ENCODE measurements at places on chromosomes 11 and 22.

DNA sequence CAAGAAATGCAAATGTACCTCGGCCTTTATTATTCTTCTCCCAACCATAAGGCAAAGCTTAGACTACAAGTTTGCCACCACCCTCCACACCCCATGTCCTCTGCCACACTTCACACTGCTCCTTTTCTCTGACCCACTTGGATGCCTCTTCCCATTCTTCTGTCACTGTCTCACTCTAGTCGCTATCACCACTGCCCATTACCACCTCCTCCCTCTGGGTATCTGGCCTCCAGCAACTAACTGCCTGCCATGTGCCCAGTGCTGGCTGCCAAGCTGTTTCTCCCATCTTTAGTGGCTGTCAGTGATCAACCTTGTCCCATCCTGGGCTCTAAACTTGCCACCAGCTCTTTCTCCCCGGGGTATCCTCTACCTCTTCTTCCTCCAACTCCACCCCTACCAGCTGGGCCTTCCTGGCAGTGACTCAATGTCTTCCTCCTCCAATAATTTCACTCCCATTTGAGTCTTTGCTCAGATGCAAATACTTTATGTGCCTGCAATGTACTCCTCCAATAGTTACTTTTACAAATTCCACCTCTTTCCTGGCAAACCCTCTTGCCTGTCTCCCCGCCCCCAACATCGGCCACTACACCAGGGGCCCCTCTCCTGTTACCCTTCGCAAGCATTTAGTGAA is 20.1 kb upstream of the KDM2A start:
- no peak for DNase-seq

- DNase-seq = no peak
These were observed 268.2 kb downstream of the FAM181B start for GRCh38 chr11:82465481-82465880.

DNA sequence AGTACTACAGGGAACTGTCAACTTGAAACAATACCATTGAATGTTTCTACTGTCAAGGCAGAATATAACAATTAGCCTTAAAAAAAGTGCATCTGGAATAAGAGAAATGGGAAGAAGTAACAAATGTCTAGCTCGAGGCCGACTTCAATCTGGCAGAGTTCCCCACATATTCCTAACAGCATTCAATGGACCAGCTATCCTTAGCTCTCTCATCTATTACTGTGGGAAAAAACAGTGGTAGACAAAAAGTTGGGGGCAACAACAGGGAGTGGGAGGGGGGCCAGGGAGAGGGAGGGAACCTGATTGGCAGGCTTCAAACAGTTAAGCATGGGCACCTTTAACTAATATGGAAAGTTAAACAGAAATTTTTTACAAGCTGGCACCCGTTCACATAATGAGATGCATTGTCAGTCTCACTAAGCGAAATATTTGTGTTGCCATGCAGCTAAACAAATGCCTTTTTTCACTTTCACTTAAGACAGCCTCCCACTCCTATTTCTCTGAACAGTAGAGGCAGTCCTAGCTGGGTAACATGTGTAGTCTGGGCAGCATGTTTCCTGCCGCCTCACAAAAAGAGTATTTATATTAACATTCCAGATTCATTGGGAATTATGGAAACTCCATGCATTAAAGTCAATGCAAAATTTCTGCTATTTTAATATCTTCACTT is 62.2 kb upstream of the SOX6 start:
- DNase-seq = no peak

- DNase-seq = no peak
These were observed 63.6 kb downstream of the PARVG start for GRCh38 chr22:44244265-44244822.

DNA sequence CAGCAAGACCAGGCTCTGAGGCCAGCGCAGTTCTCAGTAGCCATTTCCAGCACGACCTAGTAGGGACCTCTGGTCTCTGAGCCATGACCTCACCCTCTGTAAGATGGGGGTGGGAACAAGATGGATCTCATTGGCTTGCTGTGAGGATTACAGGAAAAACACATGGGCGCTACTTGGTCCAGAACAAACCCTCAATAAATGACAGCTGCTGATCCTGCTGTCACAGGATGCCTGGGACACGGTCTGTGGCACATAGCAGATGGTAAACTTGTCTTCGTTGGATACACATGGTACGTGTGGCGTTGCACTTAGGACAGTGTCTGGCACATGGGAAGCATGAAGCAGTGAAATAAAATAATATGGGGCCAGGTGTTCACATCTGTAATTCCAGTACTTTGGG is 4.5 kb upstream of the KCTD17 start:
- DNase-seq = no peak

DNA sequence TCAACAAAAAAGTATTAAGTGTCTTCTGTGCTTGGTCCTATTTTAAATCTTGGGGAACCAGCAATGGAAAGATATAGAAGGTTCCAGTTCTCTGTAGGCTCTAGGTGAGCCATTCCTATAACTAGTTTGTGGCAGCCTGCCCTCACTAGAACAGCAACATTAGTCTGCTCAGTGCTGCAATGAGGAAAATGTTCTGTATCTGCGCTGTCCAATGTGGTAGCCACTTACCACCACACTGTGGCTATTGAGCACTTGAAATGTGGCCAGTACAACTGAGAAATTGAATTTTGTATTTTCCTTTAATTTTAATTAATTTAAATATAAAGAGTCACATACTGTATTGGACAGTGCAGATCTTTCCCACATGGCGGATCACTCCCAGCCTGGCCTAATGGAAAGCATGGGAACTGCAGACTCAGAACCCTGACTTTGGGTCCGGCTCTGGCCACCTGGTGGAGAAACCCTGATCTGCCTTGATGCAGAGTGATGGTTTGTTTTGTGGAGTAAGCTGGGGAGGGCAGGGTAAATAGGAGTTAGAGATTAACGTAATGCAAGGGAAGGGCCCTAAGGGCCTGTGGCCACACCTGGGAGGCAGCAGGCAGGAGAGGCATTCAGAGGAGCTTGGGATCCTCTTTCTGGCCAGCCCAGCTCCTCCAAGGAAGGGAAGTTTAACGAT is 101.0 kb downstream of the ME3 start:
- DNase-seq = no peak

GRCh38 chr11:96061730-96062129 is 137.8 kb upstream of the MTMR2 start:
- no peak for DNase-seq

GRCh38 chr11:118074785-118075184 is 2.1 kb upstream of the TMPRSS4 start:
- DNase-seq = no peak

Data from activated T-cell treated with anti-CD3 and anti-CD28 coated beads, Interleukin-2, amount 50 U/mL, for 72 hours (primary cell).